Upper lobe of right lung (tissue), 1 donor: ENCODE measurements at places on chromosomes 2 and 18.
A peak's percentile ranks its signal among the peaks of the same experiment; 100 is the strongest.

GRCh38 chr18:76504749-76505148, 9.7 kb upstream of the ZNF516 start:
- no peak for DNase-seq

DNA sequence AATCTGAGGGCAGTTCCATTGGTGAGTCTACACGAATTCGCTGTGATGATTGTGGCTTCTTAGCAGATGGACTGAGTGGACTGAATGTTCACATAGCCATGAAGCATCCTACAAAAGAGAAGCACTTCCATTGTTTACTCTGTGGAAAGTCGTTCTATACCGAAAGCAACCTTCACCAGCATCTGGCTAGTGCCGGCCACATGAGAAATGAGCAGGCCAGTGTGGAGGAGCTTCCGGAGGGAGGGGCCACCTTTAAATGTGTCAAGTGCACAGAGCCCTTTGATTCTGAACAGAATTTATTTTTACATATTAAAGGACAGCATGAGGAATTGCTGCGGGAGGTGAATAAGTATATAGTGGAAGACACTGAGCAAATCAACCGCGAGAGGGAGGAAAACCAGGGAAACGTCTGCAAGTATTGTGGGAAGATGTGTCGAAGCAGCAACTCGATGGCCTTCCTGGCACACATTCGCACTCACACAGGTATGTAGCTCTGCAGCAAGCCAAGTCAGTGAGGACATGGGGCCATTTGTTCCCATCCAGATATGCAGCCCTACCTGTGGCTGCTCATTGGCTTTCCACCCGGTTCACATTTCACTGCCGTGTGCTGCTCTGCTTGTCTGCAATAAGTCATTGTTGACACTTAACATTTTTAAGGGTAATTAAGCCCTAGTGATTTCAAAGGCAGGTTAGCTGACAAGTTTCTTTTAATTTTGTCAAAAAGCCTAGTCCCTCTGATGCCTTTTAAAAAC, 37.7 kb downstream of the ZNF407 start:
- DNase-seq = no peak

DNA sequence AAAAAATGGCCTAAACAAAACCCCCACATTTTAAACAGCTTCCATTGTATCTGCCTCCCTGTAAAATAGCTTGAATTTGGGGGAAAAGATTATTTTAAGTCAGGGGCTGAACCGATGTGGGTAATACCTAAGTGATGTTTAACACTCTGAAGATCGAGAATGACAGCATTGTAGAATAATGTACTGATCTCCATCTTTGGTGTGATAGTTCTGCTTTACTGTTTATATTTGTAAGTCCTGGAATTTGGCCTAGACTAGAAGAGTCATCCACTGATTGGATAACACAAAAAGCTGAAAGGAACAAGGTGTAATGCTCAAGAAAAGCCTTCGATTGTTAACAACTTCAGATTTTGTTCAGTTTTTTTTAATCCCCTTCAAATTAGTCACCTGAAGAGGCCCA, 53.8 kb upstream of the CCDC68 start:
- no peak for DNase-seq

DNA sequence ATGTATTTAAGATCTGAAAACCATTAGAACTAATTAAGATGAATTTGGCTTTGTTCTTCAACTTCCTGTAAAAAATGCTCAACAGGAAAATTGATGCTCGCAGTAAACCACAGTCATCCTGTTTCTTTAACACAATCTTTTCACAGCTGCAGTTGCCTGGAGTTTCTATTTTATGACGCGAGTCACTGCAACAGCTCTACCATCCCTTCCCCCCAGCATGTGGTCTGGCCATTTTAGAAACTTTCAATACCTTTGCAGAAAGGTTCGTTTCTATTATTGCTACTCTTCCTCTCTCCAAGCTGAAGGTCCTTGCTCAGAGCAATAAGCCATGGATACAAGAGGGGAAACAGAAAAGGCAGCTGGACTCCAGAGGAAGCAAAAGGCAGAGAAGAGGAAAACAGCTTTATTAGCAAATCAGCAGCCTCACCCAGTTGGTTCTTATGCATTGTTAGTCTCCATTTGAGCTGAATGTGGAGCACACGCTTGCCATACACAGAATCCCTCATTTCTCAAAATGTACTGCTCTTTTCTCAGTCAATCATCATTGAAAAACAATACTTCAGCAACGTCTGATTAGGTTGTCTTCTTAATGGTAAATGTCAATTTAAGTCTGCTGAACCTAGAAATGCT, 3.9 kb downstream of the WIPF1 start:
- no peak for DNase-seq

GRCh38 chr2:42568401-42569115, at the start of gene MTA3:
TSS of gene MTA3 (plus strand) at chr2:42568632. CDS start at chr2:42568746, 114 bp downstream.
- peak; percentile 86 for DNase-seq

DNA sequence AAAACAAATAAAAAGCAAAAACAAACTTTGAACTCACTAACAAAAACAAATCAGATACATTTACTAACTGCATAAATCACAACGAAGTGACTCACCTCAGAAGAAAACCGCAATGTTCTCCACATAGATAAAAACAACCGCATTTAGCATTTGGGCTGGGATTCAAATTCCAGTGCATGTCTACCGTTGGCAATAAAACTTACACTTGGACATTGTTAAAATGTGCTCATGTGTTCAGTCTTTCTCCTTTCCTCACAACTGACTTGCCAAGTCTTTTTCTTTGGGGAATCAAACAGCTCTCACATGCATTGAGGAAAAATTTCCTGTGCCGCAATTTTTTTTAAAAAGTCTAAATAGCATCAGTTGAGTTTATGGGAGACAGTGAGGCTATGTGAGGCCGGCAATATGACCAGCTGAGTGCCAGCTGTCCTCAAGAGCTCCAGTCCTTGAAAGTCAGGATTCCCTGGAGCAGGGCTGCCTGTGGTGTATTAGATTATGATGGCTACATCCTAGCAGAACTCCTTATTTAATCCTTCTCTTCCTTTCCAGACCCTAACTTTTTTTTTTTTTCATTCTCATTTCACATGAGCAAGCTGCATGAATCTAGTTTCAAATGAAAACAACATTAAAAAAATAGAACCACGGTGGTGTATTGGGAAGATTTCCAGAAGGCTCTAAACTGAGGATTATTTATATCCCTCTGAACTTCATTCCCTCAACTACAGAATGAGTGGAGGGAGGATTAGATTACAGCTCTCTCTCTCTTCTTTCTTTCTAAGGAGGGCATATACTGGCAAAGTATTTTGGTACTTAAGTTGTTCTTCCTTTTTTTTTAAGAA, 70.2 kb upstream of the MEIS1 start:
- no peak for DNase-seq

DNA sequence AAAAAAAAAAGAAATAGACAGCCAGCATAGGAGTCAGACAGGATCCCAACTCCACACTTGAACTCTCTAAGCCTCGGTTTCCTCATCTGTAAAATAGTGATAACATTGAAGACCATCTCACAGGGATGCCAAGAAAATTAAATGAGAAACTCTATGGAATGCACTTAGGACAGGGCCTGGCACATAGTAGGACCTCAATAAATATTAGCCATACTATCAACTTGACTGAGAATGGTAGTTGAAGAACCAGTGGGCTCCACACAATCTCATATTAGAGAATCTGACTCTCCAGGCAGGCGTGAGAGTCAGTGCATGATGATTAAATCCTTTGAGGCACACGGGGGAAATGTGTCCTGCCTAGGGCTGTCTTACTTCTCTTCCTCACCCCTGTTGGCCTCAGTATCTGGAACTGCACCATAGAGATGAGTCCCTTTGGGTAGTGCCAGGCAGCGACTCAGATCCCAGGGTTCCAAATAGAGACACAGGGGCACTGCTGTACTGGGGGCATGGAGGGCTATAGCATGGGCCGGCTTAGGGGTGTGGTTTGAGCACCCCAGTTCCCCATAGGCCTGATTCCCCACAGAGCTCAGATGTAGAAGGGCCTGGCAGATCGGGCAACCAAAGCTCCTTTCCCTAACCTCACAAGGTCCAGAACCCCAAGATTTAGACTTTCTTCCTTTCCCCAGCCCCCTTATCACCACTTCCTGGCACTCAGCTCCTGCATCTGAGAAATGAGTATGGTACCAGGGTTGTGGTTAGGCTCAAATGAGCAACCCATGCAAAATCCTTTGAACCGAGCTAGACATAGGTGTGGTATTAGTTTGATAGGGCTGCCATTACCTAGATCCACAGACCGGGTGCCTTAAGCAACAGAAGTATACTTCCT, 51.3 kb upstream of the CAB39 start:
- no peak for DNase-seq
